ENCODE measurements at places on chromosomes 7 and 10.

GRCh38 chr10:98456686-98457482, 10.1 kb upstream of the HPS1 start:
- DNase-seq, result no peak

DNA sequence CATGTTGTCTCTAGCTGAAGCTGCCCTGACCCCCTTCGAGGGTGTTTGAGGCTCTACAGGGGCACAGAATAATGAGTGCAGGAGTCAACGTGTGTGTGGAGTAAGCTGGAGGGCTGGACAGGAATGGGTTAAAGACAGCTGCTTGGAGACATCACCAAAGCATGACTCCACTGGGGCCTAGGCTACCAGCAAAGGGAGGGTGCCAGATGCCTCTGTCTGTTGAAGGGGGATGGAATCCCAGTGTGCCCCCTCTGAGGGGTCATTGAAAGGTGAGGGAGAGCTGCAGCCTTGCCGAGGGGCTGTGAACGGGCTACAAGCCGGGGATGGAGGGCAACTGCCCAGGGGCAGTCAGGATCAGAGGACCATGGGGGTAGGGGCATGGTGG, 51.7 kb upstream of the PODXL start:
- no peak for DNase-seq

- no peak for DNase-seq
Observed at GRCh38 chr7:109377076-109377884, 807.6 kb downstream of the DNAJB9 start.

GRCh38 chr7:93913197-93913596, 6.8 kb downstream of the GNGT1 start:
- no peak for DNase-seq

GRCh38 chr7:2074691-2075090, 158.1 kb downstream of the MAD1L1 start:
- no peak for DNase-seq

DNA sequence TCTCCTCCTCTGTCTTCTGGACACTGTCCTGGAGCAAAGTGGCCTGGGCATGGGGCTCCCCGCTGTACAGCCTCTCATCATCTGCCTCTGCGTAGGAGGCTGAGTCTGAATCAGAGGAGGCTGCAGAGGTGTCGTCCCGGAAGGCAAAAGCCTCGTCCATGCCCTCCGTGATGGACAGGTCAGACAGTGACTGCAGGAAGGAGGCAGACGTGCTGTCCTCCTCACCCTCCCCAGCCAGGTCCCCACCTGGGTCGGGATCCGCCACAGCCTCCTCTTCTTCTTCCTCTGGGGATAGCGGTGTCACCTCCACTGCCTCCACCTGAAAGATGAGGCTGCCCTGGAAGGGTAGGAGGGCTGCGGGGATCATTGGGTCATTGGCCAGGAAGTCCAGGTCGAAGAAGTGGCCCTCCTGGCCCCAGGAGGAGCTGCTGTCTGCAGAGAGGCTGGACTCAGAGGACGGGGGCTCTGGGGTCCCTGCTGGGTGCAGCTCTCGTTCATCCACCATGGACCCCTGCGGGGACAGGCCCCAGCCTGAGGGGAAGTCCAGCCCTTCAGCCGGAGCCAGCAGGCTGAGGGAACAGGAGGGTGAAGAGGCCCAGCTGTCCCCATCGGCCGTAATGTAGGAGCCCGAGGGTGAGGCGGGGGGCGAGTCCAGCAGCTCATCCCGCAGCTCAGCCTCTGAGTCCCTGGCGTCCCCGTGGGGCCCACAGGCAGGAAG, 3.7 kb downstream of the NACAD start:
- DNase-seq, result no peak

DNA sequence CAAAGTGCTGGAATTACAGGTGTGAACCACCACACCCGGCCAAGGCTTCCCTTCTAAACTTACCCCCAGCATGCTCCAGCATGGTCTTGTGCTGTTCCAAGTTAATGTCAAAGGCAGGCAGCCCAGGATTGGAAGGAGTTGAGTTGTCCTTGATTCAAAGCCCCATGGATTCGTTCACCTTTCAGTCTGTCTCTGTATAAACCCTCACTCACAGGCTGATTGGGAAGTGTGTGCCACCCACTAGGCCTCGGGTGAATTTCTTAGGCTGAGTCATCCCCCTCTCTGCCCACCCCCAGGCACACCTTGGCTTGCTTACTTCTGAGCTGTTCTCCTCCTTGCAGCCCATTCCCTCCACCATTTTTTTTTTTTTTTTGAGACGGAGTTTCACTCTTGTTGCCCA, 13.3 kb upstream of the PRDX3 start:
- DNase-seq, result no peak

GRCh38 chr10:130003787-130004613, 39.9 kb upstream of the EBF3 start:
- no peak for DNase-seq
